ENCODE measurements at places on chromosomes 6 and 20. TPM values are rescaled to one million over a fixed set of nuclear protein-coding genes. Genes with fewer than 3 reads are reported as not detected.
A peak's percentile ranks its signal among the peaks of the same experiment; 100 is the strongest.

The SRSF12 gene
- 0.45 TPM for total RNA-seq

The CTAGE9 gene
- total RNA-seq = not detected

The ELOVL2 gene
- 1.3 TPM for total RNA-seq

The HLA-DPB1 gene
- 59.0 TPM for total RNA-seq

The HLA-DOB gene
- total RNA-seq = not detected

DNA sequence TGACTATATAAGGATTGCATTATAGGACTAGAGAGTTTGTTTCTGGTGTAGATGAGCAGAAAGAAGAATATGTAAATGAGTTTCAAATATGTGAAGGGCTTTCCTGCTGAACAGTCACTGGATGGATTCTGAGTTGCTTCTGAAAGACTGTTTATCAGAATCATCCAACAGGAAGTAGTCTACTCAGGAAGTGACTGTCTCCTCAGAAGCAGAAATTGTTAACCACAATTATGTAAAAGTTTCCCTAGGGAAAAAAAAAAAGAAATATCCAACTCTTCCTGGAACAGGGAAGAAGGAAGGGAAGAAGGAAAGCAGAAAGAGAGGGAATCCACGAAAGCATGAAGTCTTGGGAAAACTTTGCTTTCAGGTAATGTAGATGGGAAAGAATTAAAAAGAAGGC, 138.9 kb downstream of the TENT5A start:
- DNase-seq = no peak

DNA sequence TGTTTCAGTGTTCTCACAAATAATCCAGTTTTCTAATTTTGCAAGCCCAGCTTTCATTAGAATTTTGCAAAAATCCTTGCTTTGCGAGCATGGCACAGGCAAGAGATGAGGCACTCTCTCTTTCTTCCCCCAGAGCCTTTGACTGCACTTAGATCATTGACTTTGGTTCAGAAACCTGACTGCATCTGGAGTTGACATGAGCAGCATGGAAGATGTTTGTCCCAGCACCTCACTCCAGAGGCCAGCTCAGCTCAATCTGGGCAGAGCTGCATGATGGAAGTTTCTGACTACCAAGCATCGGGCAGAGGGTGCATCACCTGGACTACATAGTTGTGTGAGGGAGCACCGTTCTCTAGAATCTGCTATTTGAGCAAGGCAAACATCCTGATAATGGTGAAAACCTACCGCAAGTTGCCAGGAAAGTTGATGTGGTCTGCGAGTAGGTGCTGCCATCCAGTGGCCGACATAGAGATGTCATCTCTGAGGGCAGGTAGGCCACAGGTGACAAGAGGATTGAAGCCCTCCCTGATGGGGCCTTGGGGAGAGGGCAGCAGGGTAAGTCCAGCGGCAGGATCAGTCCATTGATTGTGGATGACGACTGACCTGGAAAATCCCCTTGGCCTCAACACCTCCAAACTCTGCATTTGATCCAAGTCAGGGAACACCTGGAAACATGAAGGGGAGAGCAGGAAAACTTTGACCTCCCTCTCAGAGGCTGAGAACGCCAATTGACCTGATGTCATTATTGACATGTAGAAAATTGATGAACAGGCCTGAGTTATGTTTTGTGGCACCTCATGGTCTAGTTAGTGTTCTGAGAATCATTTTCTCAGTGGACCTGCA, 3.8 kb upstream of the LPA start:
- DNase-seq = no peak

GRCh38 chr20:35279533-35280174, 1.7 kb upstream of the MMP24OS start:
- no peak for DNase-seq

DNA sequence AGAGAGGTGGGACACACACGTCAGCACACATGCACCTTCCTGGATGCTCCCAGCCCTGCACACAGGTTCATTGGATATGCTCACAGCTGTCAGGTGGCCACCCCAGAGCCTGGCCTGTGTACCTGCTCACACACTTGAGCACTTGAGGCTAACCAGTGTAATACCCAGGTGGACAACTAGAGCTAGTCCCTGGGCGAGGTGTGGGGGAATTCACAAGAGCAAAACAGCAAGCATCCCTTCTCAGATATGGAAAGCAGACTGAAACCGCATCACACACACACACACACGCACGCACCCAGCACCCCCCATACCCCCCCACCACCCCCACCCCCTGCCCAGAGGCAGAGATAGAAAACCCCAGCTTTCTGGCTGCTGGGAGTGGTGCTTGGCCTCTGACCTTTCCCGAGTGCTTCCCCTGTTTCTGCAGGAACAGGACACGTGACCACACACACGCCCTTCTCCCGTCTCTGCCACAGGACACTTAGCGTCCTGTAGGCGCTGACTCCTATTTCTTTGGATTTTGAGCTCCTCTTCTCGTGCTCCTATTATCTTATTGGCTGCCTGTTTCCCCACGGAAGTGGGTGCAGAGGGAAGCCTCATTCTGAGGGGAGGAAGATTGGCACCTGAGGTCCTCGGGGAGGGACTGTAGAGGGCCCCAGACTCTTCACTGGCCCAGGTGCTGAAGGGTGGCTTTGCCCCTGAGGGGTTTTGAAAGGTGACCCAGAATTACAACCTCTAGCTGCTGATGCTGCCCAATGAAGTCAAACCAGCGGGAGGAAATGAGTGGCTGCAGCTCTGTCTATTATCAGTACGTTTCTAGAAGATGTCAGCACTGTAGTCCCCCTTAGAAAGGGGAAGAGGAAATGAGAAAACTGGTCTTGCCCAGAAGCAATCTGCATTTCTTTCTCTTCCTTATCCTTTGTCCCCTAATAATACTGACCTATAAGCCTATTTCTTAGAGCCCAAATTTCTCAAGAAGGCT, 65.8 kb downstream of the SYTL3 start:
- peak; percentile 49 for DNase-seq

DNA sequence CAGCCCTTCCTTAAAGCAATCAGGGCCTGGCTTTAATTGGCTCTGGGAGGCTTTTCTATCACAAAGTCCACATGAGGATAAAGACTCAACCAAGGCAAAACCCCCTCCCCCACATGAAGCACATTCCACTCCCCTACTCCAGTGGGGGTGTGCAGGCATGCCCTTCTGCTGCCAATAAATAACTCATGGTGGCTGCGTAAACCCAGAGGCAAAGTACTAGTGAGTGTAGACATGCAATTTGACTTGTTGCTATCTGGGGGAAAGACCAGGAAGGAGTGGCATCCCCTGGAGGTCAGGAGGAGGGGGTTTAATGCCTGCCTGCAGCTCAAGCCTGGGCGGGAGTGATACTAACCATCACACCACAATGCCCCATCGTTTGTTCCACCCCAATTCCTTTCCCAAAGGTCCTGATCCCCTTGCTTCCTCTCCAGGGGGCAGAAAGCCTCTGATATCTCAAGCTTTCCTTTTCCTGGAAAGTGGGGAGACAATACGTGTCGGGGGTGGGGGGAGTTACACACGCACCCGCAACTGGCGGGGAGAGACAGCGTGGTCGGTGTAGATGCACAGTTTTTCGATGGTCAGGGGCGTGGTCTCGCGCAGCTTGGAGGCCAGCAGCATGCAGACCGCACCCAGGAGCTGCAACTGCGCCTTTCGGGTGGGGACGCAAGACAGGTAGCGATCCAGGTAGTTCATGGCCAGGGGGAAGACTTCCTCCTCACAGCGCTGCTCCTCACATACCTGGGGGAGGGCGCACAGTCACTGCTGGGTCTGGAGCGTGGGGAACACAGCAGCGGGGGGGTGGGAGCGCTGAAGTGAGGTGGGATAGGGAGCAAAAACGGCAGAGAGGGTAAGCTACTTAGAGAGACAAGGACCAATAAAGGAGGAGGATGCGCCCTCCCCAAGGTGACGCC, 1.5 kb downstream of the CCND3 start:
- DNase-seq = no peak

DNA sequence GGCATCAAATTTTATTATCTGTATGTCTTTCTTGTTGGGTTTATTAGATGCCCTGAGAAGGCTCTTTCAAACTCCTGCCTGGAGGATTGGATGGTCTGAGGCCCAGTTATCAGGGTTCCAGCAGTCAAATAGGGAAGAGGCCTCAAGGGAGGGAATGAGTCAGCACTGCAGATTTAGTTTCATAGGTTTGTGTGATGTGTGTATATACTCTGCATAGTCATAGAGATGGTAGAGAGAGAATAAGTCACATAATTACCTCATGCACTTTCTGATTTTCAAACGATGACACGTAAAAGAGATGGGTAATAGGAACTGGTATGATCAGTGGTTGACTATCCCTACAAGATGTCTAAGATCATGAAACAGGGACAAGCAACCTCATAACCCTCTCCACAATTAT, 82.1 kb downstream of the ADAT2 start:
- DNase-seq = no peak

DNA sequence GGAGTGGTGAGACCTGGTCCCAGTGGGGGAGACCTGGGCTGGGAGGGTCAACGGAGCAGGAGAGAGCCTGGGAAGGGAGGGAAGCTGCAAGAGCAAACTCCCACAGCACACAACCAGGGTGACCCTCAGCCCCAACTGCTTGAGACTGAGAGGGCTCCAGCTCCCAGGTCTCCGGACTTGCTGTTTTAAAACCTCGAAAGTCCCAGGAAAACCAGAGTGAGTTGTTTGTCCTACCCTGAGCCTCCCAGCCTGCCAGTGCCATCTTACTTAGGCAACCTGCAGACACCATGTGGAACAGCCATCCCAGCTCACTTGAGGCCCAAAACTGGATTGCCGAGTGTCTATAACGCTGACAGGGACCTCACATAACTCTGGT, 4.8 kb upstream of the NTSR1 start:
- DNase-seq = peak; percentile 26

DNA sequence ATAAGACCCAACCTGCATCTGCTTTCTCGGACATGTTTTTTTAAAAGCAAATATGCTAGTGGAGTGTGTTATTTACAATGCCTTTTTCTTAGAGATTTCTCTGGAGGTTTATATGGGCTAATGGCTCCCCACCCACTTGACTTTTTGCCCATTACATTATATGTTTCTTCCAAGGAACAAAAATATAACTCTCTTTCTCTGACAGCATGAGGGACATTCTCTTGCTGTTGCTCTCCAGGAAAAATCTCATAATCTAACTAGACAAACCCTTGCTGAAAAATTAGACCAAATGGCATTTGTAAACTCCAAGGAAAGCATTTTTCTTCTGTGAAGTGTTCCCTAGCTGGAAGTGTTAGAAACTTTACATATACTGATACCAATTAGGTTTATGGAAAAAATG, 213.7 kb downstream of the PRL start:
- DNase-seq = no peak

GRCh38 chr6:62640749-62641148, 354.7 kb upstream of the KHDRBS2 start:
- no peak for DNase-seq

GRCh38 chr6:44569931-44570385, 182.5 kb downstream of the CDC5L start:
- DNase-seq = peak; percentile 92

DNA sequence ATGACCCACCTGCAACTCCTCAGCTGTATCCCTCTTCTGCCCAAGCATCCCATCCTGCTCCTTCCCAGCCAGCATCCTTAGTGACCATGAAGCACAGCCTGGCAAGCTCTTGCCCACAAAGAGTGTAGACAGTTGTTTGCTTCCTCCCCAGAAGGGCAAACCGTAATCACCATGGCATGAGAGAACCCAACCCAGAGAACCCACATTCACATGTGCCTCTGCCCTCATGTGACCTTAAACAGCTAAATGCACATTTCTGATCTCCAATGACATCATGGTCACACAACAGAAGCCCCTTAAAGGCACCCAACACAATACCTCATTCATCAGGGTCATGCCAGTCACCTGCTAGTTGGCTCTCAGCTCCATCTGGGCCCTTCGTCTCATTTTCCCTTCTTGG, 162.8 kb upstream of the CDYL start:
- no peak for DNase-seq

DNA sequence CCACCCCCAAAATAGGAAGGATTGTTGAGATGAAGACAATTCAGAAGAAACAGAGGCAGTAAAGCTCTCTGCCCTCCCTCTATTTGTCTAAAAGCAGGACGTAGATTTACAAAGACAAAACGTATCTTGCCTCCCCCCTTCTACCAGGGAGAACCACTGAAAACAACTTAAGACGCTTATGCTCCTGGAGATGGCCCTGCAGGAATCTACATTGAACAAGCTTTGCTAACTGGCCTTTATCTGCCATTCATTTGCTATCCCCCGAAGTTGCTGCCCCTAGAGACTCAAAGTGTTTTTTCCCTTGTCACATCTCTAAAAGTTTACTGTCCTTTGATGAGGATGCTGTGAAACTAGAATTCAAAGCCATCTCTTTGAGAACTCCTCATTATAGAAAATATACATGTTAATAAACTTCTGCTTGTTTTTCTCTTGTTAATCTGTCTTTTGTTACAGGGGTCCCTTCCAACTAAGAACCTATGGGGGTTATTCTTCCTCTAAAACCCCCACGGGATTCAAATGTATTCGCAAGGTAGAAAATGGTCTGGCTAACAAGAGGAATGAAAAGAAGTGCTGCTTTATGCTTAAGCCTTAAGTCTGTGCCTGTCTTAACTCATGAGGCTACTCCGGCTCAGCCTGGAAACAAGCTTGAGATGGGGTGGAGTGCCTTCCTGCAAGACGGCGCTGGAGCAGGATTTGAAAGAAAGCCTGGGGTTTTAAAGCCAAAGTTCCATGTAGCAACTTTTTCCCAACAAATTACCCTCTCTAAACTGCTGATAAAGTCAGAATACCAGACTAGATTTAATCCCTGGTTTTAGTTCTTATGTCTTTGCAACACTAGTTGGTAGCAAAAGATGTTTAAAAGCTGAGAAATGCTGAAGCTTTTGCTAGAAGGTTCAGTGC, 88.0 kb downstream of the CLIC5 start:
- DNase-seq = no peak

- no peak for DNase-seq
Measured at GRCh38 chr6:10278746-10279145, 136.1 kb downstream of the TFAP2A start.

DNA sequence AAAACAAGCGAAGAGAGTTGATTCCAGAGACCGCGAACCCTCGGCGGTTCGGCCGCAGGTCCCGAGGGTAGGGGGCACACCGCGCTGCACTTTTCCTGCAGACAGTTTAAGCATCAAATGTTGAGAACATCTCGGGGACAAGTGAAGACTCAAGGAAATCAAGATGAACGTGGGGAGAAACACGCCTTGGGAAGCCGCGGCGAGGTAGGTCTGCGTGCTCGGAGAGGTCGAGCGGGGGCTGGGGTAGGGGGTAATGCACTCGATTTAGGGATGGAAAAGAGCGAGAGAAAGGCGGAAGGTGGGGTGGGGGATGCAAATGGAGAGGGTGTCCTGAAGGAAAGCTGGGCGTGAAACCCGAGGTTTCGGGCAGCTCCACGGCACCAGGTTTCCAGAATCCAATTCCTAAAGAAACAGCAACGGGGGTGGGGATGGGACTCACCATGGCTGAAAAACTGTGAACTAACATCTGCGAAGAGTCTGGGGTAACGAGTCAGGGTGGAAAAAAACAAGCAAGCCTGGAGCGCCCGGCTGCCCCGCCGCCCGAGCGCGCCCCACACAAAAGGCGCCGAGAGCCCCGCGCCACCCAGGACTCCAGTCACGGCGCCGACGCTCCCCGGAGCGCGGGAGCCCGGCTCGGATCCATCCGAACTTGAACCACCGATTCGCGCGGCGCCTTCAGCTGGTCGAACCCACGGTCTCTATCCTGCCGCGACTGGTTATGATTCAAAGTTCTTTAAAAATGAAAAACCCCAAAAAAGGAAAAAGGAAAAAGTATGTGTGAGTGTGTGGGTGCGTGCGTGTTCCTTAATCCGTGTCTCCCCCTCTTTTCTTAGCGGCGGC, 3.5 kb downstream of the TFAP2A start:
- peak; percentile 41 for DNase-seq
